ENCODE measurements at places on chromosomes 12 and 14.

GRCh38 chr14:77344377-77344996 is 23.7 kb downstream of the GSTZ1 start:
- H3K4me1 ChIP-seq, result no peaks in the 10 kb centered on the region
- H3K27me3 ChIP-seq, result no peaks in the 10 kb centered on the region
- DNase-seq, result no peak
- no peak overlapping the region for H3K4me3 ChIP-seq

DNA sequence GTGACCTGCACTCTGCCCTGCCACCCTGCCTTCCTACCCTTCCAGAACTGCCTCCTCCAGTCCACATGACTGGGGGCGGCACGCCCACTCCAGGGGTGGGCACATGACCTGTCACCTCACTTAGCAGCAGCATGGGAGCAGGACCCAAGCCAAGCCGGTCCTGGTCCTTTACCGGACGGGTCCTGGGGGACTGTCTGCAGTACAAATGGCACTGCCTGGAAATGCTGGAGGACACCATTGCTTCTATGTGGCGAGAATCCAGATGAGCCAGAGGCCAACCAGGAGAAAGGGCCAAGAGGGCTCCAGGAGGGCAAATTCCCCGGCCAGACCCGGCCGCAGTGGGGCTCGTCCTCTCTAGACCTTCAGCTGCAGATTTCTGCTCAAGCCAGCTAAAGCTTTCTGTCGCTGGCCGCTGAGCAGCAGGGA is 33.1 kb downstream of the ITPK1 start:
- H3K4me3 ChIP-seq, result no peak overlapping the region
- no peaks in the 10 kb centered on the region for H3K27me3 ChIP-seq
- H3K4me1 ChIP-seq, result peaks cover 26% of the 10 kb centered on the region

GRCh38 chr12:119850330-119850729 is 26.8 kb downstream of the CIT start:
- no peaks in the 10 kb centered on the region for H3K4me1 ChIP-seq
- H3K27ac ChIP-seq, result no peak overlapping the region
- H3K27me3 ChIP-seq, result no peaks in the 10 kb centered on the region
- no peaks in the 10 kb centered on the region for H3K36me3 ChIP-seq
- no peak for DNase-seq
- H3K4me3 ChIP-seq, result no peak overlapping the region

GRCh38 chr12:79934281-79935020 is 446 bp downstream of the PPP1R12A start:
- no peaks in the 10 kb centered on the region for H3K27me3 ChIP-seq
- DNase-seq, result no peak
- H3K4me1 ChIP-seq, result peaks cover 6% of the 10 kb centered on the region
- peak overlapping the region; percentile 85 for H3K27ac ChIP-seq
- peak overlapping the region; percentile 89 for H3K4me3 ChIP-seq

GRCh38 chr12:31220633-31221550 is 105.1 kb downstream of the SINHCAF start:
- no peaks in the 10 kb centered on the region for H3K36me3 ChIP-seq
- no peaks in the 10 kb centered on the region for H3K4me1 ChIP-seq
- H3K4me3 ChIP-seq, result no peak overlapping the region
- H3K27me3 ChIP-seq, result no peaks in the 10 kb centered on the region

- no peaks in the 10 kb centered on the region for H3K4me1 ChIP-seq
- H3K36me3 ChIP-seq, result no peaks in the 10 kb centered on the region
- H3K27ac ChIP-seq, result no peak overlapping the region
- no peaks in the 10 kb centered on the region for H3K27me3 ChIP-seq
- no peak for DNase-seq
- no peak overlapping the region for H3K4me3 ChIP-seq
Observed at GRCh38 chr14:94041551-94042346, 15.6 kb downstream of the OTUB2 start.

GRCh38 chr14:52876311-52876710 is 74.5 kb downstream of the FERMT2 start:
- H3K36me3 ChIP-seq, result no peaks in the 10 kb centered on the region
- H3K27me3 ChIP-seq, result no peaks in the 10 kb centered on the region
- no peak overlapping the region for H3K27ac ChIP-seq
- no peak for DNase-seq
- H3K4me1 ChIP-seq, result no peaks in the 10 kb centered on the region

GRCh38 chr14:60197629-60198303 is 32.6 kb upstream of the DHRS7 start:
- no peaks in the 10 kb centered on the region for H3K4me1 ChIP-seq
- no peak overlapping the region for H3K27ac ChIP-seq
- H3K27me3 ChIP-seq, result no peaks in the 10 kb centered on the region
- no peaks in the 10 kb centered on the region for H3K36me3 ChIP-seq

DNA sequence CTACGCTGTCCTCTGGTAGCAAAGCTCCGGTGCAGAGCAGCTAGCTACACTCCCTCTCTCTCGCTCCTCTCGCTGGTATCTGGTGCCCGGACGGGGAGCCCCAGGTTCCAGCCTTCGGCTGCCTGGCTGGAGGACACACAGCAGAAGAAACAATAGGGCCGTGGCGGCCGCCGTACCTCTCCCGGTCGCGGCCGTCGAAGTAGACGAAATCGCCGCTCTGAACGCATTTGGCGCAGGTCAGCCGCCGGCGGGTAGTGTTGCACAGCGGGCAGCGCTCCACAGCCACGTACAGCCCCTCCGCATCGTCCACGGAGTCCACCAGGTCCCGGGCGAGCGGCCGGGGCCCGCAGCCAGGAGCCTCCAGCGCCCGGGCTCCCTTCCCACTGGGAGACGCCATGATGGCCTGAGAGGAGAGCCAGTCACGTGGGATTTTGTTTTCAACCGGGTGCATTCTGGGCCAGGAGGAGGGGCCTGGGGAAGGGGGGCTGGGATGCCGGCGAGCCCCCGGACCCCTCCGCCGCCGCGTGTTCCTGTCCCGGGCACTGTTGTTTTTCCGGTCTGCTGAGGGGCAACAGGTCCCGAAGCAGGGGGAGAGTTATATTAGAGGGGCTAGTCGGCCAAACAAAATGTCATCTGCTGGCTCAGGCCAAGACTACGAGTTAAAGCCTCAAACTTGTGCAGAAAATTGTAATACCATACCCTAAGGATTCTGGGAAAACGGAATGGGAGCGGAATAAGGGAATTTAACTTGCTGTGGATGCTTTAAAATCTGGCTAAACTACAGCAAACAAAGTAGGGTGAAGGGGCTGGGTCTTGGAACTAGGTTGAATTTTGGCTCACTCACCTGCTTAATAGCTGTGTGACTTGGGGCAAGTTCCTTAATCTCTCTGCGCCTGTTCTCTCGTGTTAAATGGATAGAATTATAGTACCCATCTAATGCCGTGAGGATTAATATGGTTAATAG is at the start of gene ATG14:
TSS of gene ATG14 (minus strand) at position 405 of the 964 bp plus-strand sequence. CDS start at position 397, 8 bp downstream.
- peak; percentile 78 for DNase-seq
- no peaks in the 10 kb centered on the region for H3K27me3 ChIP-seq
- peak within 1 kb of the TSS; percentile 86 for H3K27ac ChIP-seq
- no peaks in the 10 kb centered on the region for H3K36me3 ChIP-seq

DNA sequence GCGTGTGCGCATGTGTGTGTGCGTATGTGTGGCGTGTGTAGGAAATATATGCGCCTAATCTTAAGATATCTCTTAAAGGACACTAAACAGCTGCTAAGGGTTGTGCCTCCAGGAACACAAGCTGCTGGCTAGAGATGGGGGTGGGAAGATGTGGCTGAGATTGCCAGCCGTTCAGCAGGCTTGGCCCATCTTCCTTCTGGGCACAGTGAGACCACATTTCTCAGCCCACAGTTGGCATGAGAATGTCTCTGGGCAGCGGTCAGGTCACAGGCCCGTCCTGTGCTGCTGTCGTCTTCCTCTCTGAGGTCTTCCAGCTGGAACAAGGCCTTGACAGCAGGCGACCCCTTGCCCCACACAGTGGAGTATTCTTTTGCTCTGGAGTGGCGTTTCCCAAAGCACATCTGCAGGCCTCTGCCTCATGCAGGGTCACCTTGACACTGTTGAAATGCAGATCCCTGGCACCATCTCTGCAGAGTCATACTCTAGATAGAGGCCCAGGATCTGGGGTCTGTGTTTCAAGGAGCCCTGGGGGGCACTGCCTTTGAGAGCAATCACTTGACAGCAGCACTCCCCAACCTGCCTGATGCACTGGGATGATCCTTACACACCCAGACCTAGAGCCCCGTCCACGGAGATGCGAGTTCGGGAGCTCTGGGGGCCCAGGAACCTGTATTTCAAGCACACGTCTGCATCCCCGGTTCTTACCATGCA is 335.5 kb upstream of the SFSWAP start:
- H3K36me3 ChIP-seq, result no peaks in the 10 kb centered on the region
- DNase-seq, result no peak
- H3K4me3 ChIP-seq, result no peak overlapping the region
- no peaks in the 10 kb centered on the region for H3K4me1 ChIP-seq
- no peak overlapping the region for H3K27ac ChIP-seq
- no peaks in the 10 kb centered on the region for H3K27me3 ChIP-seq
